ENCODE measurements at places on chromosomes 7 and 10. TPM values are rescaled to one million over a fixed set of nuclear protein-coding genes. Genes with fewer than 3 reads are reported as not detected.

Gene KCNK18
- total RNA-seq, result not detected

DNA sequence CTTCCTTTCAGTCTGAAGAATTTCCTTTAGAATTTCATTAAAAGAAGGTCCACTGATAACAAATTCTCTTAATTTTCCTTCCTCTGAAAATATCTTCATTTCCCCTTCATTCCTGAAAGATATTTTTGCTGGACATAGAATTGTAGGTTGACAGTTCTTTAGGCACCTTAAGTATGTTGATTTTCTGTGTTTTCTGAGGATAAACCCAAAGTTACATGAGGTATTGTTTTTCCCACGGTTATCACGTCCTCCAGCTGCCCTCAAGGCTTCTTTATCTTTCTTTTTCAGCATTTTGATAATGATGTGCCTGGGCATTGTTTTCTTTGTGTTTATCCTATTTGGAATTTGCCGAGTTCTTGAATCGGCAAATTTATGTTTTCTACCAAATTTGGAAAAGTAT, 105.3 kb downstream of the ELFN1 start:
- H3K27me3 ChIP-seq, result peaks cover 27% of the 10 kb centered on the region
- H3K36me3 ChIP-seq, result no peaks in the 10 kb centered on the region
- no peak overlapping the region for H3K27ac ChIP-seq
- no peak overlapping the region for H3K4me3 ChIP-seq

GRCh38 chr10:115432188-115432819, 339.1 kb downstream of the ATRNL1 start:
- no peak for DNase-seq
- H3K27me3 ChIP-seq, result no peaks in the 10 kb centered on the region
- peaks cover 3% of the 10 kb centered on the region for H3K36me3 ChIP-seq
- H3K4me1 ChIP-seq, result no peaks in the 10 kb centered on the region

Gene ZP3
- total RNA-seq, result not detected

Gene RAB18
- 142 TPM for total RNA-seq

Gene FRMD4A
- 236 TPM for total RNA-seq

DNA sequence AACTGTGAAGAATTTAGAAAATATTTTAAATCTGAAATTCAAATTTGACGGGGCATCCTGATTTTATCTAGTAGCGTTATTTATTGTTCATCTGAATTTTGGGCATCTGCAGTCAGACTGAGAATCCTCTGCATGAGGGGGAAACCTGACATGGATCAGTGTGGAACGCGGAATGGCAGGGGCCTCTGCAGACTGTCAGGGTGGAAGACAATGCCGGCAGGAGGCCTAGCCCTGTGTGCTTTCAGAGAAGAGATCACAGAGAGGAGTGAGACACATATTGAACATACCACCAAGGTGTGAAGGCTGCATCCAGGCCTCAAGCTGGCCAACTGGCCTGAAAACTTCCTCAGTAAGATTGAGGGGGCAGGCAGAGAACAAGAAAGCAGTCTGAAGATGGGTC, 921.1 kb upstream of the GHITM start:
- no peaks in the 10 kb centered on the region for H3K4me1 ChIP-seq
- H3K36me3 ChIP-seq, result no peaks in the 10 kb centered on the region

GRCh38 chr7:83517035-83517700, 131.8 kb downstream of the SEMA3E start:
- no peaks in the 10 kb centered on the region for H3K27me3 ChIP-seq
- no peak overlapping the region for H3K27ac ChIP-seq
- H3K4me1 ChIP-seq, result peaks cover 4% of the 10 kb centered on the region
- no peaks in the 10 kb centered on the region for H3K36me3 ChIP-seq

- no peaks in the 10 kb centered on the region for H3K36me3 ChIP-seq
- no peaks in the 10 kb centered on the region for H3K4me1 ChIP-seq
- H3K27me3 ChIP-seq, result peaks cover 13% of the 10 kb centered on the region
- H3K27ac ChIP-seq, result no peak overlapping the region
Observed at GRCh38 chr7:14209896-14210484, 220.5 kb upstream of the ETV1 start.

DNA sequence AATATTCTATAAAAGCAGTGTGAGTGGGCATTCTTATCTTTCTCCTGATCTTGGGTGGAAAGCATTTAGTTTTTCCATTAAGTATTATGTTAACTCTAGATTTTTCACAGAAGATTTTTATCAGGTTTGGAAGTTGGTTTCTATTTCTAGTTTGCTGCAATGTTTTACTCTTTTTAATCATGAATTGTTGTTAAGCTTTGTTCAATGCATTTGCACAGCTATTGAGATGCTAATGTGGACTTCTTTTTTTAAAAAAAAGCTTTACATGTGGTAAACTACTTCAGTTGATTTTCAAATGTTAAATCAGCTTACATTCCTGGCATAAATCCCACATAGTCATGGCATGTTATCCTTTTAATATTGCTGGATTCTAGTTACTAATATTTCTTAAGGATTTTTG, 363.6 kb upstream of the NRP1 start:
- no peak overlapping the region for H3K27ac ChIP-seq
- peaks cover 2% of the 10 kb centered on the region for H3K36me3 ChIP-seq
- H3K4me1 ChIP-seq, result peaks cover 7% of the 10 kb centered on the region

DNA sequence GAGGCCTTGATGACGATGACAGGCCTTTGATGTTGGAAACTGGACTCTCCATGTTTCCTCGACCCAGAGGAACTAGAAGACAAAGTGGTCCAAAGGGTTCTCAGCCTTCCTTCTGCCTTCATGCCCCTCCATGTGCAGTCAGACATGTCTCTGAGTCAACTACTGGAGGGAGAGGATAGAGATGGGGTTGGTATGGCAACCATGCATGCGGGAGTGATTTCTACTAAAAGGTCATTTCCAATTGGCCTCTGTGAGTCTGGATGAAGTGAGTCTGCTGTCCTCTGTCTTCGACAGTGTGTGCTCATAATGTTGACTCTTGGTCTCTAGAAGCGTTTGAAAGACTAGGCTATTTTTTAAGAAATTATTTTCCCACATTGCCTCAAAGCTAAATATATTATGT, 29.2 kb downstream of the STK17A start:
- no peak overlapping the region for H3K4me3 ChIP-seq
- H3K36me3 ChIP-seq, result peaks cover 29% of the 10 kb centered on the region
- no peaks in the 10 kb centered on the region for H3K27me3 ChIP-seq
- H3K4me1 ChIP-seq, result peaks cover 16% of the 10 kb centered on the region

DNA sequence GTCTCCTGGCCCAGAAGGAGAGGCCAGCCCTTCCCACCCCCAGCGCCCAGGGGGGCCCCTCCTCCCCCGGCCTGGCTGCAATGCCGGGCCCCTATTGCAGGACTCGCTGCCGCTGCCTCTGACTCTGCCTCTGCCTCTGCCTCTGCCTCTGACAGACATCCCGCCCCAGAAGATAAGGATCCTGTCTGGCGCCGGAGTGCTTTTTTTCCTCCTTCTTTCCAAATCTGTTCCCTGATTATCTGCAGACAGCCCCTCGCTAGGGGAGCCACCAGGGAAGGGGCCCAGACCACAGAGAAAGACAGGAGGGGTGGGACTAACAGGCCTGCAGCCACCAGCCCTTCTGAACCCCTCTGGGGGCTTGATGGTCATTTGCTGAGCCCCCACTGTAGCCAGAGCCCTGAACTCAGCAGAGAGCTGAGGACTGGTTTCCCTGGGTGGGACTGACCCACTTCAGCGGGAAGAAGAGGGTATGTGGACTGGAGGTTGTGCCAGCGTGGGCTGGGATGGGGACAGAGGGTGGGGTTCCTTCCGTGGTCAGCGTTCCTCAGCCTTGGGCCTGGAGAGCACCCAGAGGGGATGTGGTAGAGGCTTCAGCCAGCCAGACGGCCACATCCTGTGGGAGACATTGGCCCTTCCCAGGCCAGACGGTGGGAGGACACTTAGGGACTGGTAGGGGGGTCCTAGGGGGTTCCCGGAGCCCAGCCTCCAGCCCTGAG, 22.8 kb downstream of the UNC5B start:
- no peak for DNase-seq
- peak overlapping the region; percentile 33 for H3K4me3 ChIP-seq
- H3K27me3 ChIP-seq, result no peaks in the 10 kb centered on the region
- H3K27ac ChIP-seq, result peak overlapping the region; percentile 63

DNA sequence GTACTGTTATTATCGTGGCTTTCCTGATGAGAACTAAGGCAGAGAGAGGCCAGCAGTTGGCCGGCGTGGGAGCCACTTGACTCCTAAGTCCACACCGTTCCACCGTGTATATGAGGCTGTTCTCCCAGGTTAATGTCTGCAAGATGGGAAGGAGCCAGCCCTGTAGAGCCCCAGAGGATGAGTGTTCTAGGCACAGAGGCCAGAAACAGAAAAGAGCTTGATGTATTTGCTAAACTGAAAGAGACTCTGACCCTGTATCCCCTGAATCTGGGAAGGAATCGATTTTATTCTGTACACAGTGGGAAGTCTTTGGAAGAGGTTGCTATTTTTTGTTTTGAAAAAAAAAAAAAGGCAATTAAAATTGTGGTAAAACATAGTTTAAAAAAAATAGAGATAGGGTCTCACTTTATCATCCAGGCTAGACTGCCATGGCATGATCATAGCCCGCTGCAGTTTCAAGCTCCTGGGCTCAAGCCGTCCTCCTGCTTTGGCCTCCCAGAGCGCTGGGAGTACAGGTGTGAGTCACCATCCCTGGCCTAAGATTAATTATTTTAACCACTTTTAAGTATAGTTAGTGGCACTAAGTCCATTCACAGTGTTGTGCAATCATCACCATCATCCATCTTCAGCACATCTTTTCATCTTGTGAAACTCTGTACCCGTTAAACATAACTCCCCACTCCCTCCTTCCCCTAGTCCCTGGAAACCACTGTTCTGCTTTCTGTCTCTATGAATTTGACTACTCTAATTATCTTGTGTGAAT, 348.8 kb downstream of the SDK1 start:
- no peaks in the 10 kb centered on the region for H3K27me3 ChIP-seq
- H3K36me3 ChIP-seq, result no peaks in the 10 kb centered on the region
- no peak for DNase-seq
- H3K4me3 ChIP-seq, result no peak overlapping the region

DNA sequence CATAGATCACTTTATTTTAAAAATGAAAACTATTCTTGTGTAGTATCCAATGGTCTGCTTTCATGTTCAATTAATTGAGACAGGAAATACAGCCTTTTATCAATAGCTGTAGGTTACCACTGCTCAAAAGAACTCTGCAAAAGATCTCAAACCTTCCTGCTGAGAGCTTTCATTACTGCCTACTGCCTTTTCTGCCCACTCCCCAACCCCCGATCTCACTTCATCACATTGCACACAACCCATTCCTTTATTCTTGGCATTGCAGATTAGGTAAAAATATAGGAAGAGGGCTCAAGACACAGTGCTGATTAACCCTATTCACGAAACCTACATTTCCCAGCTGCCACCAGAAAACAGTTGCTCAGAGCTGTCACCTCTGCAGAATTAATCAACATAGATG, 171.4 kb downstream of the BTAF1 start:
- no peak for DNase-seq
- no peaks in the 10 kb centered on the region for H3K27me3 ChIP-seq
- H3K27ac ChIP-seq, result no peak overlapping the region
- no peaks in the 10 kb centered on the region for H3K36me3 ChIP-seq
- H3K4me3 ChIP-seq, result no peak overlapping the region

Measured in osteocyte (in vitro differentiated cells).